ENCODE measurements at places on chromosomes 7 and 10.

DNA sequence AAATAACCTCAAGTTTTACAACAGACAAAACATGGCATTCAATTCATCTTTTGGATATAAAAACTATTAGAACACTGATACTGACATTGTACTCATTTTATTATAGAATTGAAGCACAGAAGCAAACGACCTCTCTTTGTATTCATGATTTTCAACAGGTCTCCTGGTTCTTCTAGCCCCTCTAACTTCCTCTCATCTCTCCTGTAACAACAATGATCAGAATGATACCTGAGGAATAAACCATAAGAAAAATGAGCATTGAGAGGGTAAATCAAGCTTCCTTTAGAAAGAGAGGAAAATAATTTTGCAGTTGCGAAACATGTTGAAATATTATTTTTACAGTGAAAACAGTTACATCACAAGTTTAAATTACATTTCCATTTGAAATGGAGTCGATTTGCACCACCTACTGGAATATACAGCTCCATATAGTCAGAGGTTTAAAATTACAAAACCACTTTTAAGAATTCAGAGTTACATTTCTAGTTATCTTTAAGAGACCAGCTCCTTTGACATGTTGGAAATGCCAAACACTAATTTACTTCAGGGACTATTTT, 17.5 kb upstream of the TEX36 start:
- peak; percentile 51 for DNase-seq

- DNase-seq = no peak
Measured at GRCh38 chr7:132034748-132035416, 478.5 kb upstream of the PODXL start.

- peak; percentile 53 for DNase-seq
Measured at GRCh38 chr7:2757361-2757903, 69.4 kb downstream of the AMZ1 start.

DNA sequence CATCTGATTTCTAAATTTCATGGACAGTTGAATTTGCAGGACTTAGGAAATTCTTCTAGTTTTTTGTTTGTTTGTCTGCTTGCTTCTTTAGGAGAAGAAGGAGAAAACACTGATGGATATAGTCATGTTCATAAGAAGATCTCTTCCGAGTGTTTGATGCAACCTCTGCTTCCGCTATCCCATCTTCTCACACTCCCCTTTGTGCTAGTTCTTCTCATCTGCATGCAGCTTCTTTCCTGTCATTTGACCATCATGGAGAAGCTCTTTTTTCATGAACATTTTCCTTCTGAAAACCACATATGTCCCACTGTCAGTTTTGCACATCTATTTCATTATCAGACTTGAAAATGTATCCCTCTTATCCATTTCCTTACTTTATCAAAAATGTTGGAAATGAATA, 346.9 kb upstream of the PRKCQ start:
- DNase-seq = no peak

- no peak for DNase-seq
Measured at GRCh38 chr10:132848951-132849545, 63.1 kb upstream of the NKX6-2 start.

DNA sequence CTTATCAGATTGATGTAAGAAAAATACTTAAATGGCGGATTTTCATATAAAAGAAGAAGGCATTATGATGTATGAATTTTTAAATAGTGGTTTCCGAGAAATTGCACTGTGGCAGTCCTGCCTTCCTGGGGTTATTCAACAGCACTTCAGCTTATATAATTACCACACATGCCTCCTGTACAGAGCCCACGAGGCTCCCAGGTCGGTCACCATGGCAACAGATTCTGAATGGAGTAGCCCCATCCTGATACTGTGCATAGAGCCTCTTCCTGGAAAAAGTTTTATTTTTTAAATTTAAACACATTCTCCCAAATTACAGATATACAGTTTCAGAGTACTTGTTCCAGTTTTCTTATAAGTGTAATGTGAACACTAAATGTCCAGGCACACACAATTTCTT, 15.9 kb upstream of the ASB4 start:
- no peak for DNase-seq

DNA sequence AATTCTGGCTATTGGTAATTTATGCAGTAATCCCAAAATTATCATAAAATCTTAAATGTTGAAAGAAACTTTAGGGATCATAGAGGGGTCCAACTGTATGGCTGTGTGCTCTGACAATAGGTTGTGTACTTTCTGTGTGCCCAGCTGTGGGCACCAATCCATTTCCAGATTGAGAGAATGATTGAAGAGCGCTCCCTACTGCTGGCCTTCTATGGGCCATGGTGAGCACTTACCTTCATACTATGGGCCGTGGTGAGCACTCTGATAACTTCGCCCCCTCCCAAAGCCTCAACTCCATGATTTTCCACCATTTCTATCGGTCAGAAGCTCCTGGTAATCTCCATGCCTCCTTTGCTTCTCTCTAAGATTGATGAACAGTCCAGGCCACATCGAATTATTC, 118.6 kb downstream of the STRA8 start:
- no peak for DNase-seq

DNA sequence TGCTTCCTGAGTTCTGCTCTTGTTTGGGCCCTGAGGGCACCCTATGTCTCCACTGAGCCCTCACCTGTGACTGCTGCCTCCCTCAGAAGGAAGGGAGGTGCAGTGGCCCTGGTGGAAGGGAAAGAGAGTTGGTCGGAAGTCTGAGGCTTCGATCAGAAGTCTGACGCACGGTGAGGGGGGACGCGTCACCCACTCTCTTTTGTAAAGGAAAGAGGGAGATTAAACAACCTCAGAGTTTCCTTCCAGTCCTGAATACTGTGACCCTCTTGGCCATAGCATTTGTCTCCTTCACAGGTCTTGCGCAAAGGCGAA, 31.4 kb upstream of the TRIM8 start:
- no peak for DNase-seq

- peak; percentile 79 for DNase-seq
Measured at GRCh38 chr10:14405076-14406065, 74.6 kb upstream of the FRMD4A start.

GRCh38 chr7:27615420-27616185, 47.1 kb downstream of the HIBADH start:
- DNase-seq = no peak

DNA sequence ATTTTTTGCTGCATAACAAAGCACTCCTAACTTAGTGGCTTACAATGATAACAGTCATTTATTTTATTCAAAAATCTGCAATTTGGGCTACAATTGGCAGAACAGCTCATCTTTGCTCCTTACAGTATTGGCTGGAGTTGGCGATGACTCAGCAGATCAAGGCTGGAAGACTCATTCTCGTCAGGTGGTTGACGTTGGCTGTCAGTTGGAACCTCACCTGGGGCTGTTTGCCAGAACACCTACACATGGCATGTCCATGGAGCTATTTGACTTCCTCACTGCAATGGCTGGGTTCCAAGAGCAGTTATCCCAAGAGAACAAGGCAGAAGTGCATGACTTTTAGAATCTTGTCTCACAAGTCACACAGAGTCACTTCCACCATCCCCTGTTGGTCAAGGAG, 75.1 kb downstream of the NOD1 start:
- DNase-seq = no peak

- DNase-seq = peak; percentile 83
Measured at GRCh38 chr10:17430647-17431355, 23.6 kb downstream of the ST8SIA6 start.

DNA sequence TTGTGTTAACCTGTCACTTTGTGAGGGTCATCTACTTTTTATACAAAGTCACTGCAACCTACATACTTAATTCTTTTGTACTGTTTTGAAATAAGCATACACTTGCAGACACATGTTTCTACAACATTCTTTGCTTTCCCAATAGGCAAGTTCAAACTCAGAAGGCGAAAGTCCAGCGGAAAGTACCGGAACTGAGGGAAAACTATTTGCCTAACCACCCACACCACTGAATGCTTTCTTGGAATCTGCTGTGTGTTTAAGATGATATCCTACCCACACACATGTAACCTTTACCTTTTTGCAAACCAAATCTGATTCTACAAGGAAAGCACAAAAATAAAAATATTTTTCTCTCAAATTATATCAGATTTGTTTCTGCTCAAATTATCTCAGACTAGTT, 139.4 kb upstream of the AGR3 start:
- peak; percentile 36 for DNase-seq

- no peak for DNase-seq
Measured at GRCh38 chr7:76338298-76339084, 20.3 kb downstream of the YWHAG start.

DNA sequence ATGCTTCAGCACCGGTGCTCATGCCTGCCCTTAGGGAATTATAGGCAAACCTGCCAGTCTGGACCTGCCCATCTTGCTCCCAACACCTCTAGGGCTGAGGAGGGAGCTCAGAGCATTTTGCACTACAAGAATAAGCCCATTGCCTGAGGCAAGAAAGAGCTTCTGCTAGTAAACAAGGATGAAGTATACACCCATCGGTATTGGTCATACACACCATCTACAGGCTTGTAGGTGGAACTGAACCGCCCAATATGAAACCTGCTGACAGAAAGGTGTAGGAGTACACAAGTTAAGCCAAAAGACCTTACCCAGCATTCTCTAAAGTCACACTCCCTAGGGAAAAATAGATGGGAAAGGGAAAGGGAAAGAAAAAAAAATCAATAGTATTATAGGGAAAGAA, 957.0 kb upstream of the LRRTM3 start:
- no peak for DNase-seq

GRCh38 chr10:49220031-49220430, 31.8 kb upstream of the TMEM273 start:
- DNase-seq = peak; percentile 31

DNA sequence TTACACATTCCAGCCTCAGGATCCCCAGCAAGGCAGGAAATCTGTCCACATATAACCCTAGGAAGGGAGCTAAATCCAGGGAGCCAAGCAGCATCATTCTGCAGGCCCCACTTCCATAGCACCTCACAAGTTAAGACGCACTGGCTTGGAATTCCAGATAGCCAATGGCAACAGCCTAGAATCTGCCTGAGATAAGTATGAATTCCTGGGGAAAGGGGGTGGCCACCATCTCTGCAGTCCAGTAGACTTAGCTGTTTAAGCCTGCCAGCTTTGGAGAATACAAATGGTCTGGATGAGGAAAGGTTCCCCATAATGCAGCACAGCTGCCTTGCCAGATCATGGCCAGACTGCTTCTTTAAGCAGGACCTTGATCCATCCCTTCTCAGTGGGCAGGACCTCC, 179.4 kb upstream of the PRSS1 start:
- DNase-seq = no peak
